Suprapubic skin (tissue), 4 donors: ENCODE measurements at places on chromosomes 12 and 14.

DNA sequence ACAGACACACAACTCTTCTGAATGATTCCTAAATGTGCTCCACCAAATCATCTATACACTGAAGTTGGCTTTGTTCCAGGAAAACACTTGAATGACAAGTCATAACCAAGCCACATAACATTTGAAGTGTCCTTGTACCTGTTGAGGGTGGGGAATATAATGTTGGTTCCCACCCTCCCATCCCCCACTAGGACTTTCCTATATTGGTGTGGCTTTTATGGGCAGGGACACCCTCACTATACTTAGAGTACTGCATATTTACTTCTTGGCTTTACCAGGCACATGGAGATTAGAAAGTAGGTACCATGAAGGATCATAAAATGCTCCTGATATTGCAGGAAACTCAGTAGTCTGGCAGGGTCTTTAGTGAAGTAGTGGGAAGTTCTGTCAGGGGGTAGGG, 9.7 kb upstream of the BHLHE41 start:
- DNase-seq: no peak

- no peak for DNase-seq
Measured at GRCh38 chr12:127780881-127781280, 486.1 kb upstream of the TMEM132C start.

DNA sequence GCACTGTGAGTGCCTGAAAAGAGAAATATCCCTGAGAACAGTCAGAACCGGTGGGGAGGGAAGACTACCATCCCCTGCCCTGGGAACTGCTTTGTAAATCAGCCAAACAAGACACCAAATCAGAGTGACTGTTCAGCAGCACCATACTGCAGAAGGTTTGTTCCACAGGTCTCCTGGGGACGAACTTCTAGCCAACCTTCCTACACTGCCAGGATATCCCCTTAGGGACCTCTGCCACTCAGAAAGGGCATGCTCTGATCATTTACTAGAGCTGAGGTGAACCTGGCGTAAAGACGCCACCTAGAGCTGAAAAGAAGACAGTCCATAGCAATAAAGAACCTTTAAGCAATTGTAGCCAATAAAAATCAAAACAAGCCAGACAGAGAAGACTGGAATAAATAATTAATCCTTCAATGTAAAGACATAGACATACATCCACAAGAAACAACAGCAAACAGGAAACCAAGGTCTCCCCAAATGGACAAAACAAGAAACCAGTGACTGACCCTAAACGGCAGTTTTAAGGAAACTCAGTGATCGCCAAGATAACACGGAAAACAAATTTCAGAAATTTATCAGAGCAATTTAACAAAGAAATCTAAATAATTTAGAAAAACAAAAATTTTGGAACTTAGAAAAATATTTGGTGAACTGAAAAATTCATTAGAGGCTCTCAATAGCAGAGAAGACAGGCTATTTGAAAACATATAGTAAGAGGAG, 228.1 kb upstream of the AMIGO2 start:
- DNase-seq: no peak

DNA sequence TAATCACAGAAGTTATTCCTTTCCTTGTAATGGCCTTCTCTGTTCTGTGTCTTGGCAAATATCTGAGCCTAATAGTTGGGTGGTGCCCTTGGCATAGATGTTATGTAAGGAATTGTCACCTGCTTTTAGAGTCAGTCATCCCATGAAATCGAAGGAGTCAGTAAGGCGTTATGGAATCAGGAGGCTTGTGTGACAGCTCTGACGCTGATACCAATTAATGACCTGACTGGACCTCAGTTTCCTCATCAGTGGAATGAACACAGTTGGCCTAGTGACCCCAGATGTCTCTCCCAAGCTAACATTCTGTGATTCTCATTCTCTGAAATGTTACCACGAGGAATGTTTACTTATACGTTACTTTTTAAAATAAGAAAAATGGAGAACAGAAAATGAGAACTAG, 32.1 kb downstream of the TXNRD1 start:
- DNase-seq: no peak

GRCh38 chr12:132746613-132747012, 15.0 kb downstream of the ANKLE2 start:
- DNase-seq: no peak

- DNase-seq: no peak
Measured at GRCh38 chr12:27332407-27332713, 276 bp upstream of the BMAL2 start.

- no peak for DNase-seq
Measured at GRCh38 chr12:96053476-96054243, 18.3 kb upstream of the LTA4H start.

GRCh38 chr14:62557416-62557815, 487.8 kb downstream of the KCNH5 start:
- no peak for DNase-seq
